ENCODE measurements at places on chromosomes 6 and 20.

GRCh38 chr20:32365564-32365963 lies 7.4 kb downstream of the ASXL1 start:
- no peak for DNase-seq

- no peak for DNase-seq
These were observed 31.4 kb downstream of the NFATC2 start for GRCh38 chr20:51510936-51511605.

DNA sequence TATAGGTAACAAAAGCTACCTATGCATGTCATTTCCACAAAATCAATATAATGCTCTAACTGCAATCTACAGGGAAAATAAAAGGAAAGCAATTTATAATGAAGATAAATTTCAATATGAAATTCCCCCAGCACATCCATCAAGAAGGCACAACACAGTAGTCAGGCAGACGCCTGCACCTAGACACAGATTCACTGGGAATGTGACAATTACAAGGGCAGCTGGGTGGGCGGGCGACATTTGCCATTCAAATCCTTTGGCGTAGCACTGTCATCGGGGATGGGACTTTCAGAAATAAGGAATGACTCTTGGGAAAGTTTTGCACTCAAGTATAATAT lies 60.4 kb downstream of the SULF2 start:
- DNase-seq = no peak

DNA sequence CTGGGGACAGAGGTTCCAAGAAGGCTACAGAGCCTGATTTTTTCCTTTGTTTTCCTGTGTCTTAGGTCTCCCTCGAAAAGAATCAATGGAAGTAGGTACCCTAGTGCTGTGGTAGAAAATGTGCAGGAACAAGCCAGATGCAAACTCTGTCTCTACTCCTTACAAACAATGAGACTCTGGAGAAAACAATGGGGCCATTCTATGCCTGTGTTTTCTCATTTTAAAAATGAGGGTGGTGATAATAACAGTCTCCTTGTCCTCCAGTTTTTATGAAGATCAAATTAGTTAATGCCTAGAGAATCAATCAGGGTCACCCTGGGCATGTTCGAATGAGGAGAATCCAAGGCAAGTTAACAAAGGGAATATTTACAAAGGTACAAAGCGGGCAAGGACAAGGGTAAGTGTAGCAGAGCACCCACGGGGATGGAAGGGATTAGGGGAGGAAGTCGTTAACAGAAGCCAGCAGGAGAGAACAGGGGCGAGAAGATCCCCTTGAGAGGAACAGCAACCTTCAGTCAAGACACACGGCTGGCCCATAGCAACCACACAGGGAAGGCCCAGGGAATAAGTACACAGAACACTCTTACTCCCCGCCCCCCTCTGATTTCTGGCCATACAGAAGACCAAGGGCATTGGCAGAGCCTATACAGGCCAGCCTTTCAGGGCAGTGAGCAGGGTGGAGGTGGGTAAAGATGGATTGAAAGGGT lies 342.8 kb downstream of the PTPRT start:
- DNase-seq = no peak

- no peak for DNase-seq
These were observed 21.6 kb upstream of the MCM3 start for GRCh38 chr6:52305948-52306767.

- DNase-seq = no peak
These were observed 136.0 kb downstream of the MTHFD1L start for GRCh38 chr6:151001387-151002056.

DNA sequence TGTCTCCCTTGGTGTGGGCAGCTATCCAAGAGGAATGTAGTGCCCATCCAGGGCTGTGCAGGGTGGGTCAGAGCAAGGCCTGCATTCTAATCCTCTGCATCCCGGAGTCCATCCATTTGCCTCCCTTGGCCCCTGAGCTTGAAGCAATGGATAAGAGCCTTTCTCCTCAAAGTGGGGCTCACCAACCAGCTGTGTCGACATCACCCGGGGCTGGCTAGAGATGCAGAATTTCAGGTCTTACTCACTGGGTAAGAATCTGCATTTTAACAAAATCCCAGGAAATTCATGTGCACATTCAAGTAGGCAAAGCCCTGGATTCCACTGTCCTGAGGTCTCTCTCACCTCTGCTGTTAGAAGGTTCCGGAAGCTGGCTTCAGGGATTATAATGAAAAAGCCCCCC lies 95.3 kb downstream of the MDGA1 start:
- no peak for DNase-seq

DNA sequence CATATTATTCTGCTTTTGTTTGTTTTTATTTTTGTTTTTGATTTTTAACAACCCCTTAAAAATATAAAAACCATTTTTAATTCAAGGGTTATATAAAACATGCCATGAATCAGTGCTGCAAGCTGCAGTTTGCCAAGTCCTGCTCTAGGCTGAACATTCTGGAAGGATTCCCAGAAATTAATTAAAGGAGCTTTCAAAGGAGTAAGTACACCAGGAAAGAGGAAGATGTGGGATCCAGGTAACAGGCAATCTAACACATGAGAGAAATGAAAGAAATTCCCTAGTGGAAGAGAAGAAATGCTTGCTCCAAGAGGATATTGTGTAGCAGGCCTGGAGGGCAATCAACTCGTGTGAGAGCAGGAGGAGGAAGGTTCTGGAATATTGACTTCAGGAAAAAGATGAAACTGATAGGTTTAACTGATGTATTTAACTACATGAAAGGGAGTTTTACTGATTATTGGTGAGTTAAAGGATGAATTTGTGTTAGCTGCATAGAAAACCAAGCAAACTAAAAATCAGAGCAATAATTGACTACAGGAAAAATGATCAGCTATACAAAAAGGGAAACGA lies 146.0 kb upstream of the PHACTR1 start:
- no peak for DNase-seq

GRCh38 chr20:52888096-52888495 lies 84.1 kb upstream of the TSHZ2 start:
- no peak for DNase-seq

GRCh38 chr6:143743301-143744166 lies 65.8 kb downstream of the PHACTR2 start:
- DNase-seq = no peak

- peak; percentile 80 for DNase-seq
These were observed 48.9 kb downstream of the NOL4L start for GRCh38 chr20:32535953-32536823.

- DNase-seq = no peak
These were observed 114.4 kb upstream of the SLC22A23 start for GRCh38 chr6:3571250-3571681.

- DNase-seq = no peak
These were observed 285.4 kb downstream of the THBS2 start for GRCh38 chr6:168968228-168968627.

DNA sequence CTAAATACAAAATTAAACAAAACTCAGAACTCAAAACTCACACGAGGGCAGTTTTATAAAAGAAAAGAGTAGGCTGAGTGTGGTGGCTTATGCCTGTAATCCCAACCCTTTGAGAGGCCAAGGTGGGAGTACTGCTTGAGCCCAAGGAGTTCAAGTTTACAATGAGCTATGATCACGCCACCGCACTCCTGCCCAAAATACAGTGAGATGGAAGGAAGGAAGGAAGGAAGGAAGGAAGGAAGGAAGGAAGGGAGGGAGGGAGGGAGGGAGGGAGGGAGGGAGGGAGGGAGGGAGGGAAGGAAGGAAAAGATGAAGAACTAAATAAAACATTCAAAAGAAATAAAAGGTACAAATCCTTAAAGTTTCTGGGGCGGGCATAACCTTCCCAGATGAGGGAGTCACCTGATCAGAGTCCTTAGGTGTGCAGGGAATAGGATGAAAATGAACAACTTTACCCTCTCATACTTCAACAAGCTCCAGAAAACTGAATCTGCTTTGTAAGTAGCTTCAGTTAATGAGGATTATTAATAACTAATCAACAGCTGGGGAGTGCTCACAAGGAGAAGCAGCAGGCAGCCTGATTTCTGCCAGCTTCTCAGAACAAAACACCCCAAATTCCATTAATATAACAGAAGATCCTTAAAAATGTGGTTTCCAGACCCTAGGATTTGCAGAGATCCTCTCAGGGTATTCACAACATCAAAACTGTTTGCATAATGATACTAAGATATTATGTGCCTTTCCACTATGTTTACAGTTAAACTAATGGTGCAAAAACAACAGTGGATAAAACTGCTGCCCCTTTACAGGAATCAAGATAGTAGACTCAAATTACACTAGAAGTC lies 21.8 kb downstream of the LMBRD1 start:
- no peak for DNase-seq

DNA sequence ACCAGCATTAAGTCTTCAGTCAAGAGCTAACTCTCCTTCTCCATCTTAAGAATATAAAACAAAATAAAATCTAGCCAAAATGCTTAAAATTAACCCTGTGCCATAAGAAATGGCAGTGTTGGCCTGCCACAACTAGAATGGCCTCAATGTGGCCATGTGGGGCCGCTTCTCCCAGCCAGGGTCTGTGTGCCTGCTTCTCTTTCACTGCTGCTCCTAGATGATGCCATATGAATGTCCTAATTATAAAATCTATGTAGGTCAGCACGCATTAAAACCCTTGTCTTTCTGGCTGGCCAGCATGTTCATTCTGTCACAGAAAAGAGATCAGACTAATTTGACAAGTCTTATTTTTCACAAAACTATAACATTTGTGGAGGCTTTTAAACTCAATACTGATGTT lies 102.6 kb downstream of the C6orf118 start:
- no peak for DNase-seq

DNA sequence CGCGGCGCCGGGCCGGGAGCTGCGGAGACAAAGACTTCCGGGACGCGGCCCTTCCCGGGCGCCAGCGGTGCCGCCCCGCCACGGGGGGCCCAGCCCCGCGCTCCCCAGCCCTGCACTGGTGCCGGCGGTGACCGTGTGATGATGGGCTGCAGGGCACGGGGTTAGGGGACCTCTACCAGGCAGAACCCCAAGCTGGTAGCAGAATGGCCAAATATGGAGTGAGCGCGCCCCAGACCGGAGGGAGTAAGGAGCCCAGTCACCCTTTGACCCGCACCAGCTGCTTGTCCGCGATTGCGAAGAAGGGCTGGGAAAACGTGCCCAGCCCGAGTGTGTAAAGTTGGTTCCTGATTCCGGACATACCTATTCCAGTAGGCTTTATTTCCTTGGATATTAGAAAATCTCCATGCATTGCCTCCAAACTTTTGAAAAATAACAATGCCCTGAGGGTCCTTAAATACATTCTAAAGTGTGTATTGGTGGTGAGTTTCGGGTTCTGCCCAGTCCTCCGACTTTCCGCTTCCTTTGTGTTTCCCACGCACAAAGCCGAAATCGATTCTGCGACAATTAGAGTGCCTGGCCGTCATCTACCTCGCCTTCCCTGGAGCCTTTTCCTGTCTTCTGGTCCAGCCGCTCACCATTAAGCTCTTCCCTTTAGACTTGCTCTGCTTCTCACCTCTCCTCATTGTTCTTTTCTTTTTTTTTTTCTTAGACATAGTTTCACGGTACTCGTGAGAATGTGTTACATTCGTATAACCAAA lies 1.1 kb downstream of the ABRACL start:
- no peak for DNase-seq

DNA sequence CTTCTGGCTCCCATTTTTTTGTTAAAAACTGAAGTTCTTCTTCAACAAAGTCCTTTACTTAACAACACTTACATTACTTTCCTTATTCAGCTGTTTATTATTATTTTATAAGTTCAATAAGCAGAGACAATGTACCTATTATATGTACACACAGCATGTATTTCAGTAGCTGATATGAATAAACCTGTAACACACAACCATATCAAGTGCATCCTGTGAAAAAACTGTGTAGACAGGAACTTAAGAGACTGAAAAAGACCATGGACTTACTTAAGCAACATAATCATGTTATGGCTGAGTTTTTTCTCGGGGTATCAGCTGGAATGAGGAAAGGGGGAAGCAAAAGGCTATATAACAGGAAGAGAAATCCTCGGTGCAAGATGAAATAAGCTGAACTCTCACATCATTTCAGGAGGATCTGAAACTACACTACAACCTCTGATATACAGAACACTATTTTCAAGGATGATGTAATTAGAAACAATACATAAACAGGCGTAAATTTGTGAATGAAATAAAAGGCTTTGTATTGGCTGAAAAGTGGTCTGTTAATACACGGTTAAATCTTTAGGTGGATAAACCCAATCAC lies 70.9 kb downstream of the REV3L start:
- DNase-seq = no peak
